ENCODE measurements at places on chromosomes 5 and 9.

DNA sequence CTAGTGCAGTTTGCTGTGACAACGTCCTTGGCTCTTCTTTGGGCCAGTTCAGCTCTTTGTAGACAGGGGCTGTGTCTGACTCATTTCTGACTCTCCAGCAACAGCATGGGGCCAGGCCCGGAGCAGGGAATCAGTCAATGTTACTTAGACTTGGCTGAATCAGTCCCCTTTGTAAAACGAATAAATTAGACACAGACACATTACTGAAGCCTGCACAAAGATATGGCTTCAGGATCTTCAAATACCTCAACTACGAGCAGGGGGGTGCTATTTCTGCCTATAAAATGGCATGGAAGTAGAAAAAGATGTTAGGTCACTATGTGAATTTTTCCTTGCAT is 204.7 kb downstream of the TTLL11 start:
- DNase-seq: no peak

DNA sequence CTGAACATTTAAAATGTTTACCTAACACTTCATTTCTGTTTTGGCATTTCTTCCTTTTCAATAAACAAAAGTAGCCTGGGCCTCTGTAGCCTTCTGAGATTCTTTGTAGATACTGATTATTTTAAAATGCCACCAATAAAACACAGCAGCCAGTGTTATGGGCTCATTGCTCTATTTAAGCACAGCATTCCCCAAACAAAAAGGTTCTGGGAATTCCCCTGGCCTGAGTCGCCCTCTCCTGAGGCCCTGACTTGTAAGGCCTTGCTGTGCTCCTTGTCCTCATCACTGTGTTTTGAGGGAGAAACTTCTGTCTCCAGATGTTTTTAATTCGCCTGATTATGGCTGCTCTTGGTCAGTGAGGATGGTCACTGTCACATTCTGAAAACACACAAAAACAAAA is 33.0 kb upstream of the CTXN3 start:
- DNase-seq: no peak

GRCh38 chr5:37703841-37704241 is 136.0 kb downstream of the GDNF start:
- DNase-seq: no peak

- DNase-seq: no peak
Observed at GRCh38 chr9:94210616-94211603, 48.2 kb upstream of the ZNF169 start.

- no peak for DNase-seq
Observed at GRCh38 chr9:91555132-91555531, 131.5 kb upstream of the NFIL3 start.

DNA sequence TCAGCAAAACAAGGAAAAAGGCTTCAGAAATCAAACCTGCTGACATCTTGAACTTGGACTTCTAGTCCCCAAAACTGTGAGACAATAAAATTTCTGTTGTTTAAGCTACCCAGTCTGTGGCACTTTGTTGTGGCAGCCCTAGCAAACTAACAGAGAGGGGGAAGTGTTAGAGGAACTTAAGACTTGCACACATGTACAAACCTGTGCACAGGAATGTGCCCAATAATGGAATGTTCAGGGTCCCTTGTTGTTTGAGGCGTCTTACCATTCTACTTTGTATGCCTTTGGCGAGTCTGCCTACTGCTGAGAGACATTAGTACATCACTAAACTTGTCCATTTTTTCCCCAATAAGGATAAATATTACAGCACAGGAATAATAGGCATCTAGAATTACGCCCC is 160.3 kb downstream of the WDR70 start:
- no peak for DNase-seq

GRCh38 chr9:18404434-18405029 is 69.4 kb upstream of the ADAMTSL1 start:
- no peak for DNase-seq

GRCh38 chr9:136292591-136293448 is 11.1 kb downstream of the CCDC187 start:
- no peak for DNase-seq

DNA sequence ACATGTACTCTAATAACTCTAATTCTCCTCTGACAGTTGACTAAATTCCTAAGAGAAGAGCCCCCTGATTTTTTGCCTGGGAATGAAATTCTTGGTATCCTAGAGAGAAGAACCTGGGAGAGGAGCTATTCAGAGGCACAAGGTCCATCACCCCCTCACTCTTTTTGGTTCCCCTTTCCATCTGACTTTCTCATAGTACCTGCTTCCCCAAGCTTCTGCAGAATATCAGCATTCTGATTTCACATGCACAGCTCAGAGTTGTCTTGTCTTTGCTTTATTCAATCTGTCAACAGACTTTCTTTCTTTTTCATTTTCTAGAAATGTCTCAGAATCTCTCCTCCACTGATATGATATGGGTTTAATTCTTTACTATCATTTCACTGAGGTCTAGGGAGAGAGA is 141.5 kb upstream of the FBXL17 start:
- DNase-seq: no peak

DNA sequence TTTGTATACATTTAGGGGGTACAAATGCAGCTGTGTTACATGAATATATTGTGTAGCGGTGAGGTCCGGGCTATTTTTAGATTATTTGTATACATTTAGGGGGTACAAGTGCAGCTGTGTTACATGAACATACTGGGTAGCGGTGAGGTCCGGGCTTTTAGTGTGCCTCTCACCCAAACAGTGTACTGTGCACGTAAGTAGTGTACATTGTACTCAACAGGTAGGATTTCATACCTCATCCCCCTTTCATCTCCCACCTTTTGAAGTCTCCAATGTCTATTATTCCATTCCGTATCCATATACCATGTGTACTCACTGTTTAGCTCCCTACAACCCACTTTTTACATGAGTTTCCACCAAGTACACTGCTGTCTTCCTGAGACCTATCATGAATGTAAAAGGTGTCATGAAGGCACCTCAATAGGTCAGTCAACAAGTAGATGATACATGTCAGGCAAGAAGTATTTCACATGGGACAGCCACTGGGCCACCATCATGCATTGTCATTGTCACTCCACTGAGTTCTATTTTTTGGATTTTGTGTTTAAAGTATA is 27.7 kb downstream of the SKP1 start:
- DNase-seq: no peak

GRCh38 chr5:181223058-181223728 is at the start of gene TRIM41:
Gene TRIM41 (plus strand): TSS chr5:181223281. CDS start chr5:181224000, 719 bp downstream.
- peak; percentile 94 for DNase-seq

- no peak for DNase-seq
Observed at GRCh38 chr5:71013575-71013974, 11.6 kb downstream of the NAIP start.

DNA sequence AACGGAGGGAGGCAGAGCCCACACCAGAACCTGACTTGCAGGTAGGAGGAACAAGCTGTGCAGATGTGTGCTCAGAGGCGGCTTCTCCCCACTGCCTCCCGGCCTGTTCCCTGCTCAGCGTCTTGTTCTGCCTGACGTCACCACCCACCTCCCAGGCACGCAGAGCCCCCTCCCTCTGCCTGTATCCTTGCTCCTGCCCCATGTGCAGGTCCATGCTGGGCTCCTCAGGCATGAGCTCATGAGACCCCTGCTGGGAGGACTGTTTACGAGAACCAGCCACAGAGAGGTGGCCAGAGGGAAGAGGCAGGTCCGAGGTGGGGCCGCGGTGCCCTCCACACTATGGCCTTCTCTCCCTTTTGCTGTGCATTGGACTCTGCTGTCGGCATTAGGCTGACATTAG is 45.5 kb downstream of the SLC6A3 start:
- no peak for DNase-seq

DNA sequence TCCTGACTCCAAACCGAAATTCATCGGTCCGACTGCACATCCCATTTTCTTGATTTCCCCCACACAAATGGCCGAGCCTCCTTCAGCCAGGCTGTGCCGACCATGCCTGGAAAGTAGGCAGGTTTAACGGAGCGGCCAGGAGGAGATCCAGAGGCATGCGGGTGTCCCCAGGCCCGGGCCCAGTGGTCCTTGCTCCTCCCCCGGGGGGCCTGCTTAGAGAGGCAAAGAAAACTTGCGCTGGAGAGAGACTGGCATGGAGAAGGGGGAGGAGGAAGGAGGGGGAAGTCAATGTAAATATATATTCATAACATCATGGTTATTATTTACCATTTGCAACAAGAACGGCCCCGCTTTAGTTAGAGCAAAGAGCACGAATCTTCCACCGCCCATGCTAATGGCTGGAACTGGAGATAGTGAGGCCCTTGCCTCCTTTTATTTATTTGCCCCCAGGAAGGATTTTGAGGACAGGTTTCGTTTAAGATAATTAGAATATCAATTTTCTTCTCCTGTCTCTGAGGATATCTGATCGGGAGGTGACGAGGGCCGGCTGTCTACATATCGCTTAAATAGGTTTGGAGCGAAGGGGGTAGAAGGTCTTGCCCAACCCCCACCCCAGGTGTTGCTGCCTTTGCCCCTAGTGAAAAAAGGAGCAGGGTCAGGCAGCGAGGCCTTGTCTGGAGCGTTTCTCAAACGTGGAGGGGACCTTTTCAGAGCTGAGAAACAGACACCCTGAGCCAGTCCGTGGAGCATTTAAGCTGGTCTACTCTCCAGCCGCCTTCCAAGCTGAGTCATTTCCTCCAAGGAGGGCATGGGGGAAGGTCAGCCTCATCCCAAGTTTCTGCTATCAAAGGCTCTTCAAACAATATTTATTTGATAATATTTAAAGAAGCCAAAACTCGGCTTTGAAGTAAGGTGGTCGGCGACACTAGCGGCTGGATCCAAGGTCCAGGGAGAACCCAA is 2.5 kb downstream of the BARHL1 start:
- no peak for DNase-seq

DNA sequence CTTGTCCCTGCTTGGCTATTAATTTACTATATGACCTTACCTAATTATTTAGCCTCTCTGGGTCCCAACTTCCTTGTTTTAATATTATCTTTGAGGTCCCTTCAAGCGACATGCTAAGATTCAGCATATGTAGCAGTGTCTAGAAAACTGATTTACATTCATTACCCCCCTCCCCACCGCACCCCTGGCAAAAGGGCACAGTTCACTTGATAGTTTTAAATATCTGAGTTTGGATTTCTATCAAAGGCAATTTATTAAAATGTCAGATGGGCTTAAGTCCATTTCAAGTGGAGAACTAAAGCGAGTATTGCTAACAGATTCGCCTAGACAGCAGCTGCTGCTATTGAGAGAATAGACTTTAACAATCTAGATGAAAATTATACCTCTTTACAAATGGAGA is 3.9 kb downstream of the CEMIP2 start:
- DNase-seq: no peak

GRCh38 chr9:97711223-97711626 is 14.1 kb upstream of the XPA start:
- DNase-seq: no peak

DNA sequence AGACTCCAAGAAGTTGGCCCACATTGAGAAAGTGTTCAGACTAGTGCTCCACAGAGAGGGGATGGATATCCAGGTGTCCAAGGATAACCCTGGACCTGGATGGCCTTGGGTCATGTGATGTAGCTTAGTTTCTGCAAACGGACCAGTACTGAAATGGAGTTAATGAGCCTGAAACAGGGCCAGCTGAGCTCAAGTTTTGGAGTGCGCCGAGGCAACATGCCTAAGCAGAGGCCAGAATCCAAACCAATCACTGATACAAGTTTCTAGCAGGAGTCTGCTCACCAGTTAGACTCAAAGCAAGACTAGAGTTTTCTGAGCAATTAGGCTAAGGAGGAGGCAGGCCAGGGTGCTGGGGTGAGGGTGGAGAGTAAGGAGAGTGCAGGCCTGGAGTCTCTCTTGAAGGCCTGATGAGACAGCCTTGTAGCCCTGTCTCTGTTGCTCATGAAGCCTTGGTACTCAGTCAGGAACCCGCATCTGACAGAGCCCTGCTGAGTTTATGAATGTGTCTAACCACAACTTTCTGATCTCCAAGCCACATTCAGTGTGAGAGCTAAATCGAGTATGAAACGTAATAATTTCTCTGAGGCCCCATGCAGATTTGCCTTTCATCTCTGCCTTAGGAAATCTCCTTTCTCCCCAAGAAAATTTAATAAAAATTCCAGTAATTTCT is 68.9 kb upstream of the EQTN start:
- no peak for DNase-seq

GRCh38 chr5:145166110-145166509 is 669.0 kb downstream of the PRELID2 start:
- DNase-seq: no peak

- DNase-seq: no peak
Observed at GRCh38 chr5:120609570-120609969, 145.5 kb downstream of the PRR16 start.

DNA sequence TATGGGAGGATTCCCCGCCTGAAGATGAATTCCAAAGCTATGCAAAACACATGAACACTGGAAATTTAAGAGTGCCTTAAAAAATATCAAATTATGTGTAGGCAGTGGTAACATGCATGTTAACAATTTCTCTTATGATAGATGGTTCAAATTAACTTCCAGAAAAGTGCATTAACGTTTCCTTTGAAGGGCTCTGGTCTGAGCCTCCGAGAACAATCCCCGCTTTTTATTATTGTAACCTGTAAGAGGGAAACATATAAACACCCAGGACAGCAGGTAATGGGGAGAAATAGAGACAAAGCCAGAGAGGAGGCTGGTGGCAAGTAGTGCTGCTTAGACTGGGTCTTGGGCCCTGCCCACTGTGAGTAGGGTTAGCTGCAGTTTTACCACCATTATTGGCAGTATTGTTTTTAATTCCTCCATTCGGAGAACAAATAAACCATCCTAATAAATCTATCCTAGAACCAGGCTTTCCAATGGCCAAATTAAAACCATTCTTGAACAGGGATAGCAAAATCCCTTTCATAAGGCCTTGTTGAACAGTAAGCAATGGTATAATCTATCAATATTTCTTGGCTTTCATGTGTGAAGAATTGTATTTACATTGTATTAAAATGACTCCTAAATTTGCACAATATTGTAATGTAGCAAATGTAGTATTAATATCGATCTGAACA is 6.3 kb downstream of the NR2F1 start:
- DNase-seq: no peak

DNA sequence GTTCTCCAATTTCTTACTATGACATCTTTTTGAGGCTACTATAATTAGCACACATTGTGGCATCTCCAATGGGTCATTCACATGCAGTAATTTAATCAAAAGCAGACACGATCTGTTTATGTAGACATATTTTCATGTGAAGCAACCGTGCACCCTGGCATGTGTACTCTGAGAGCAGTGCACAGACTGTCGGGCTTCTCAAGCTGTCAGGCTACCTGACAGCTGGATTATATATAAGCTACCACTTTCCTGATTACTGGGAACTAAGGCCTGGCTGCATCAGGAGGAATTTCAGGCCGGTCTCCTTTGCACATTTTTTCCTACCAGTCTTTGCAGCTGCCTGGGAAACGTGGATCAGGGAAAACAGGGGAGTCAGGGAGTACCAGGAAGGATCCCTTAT is 197.5 kb downstream of the MAPKAP1 start:
- DNase-seq: no peak

DNA sequence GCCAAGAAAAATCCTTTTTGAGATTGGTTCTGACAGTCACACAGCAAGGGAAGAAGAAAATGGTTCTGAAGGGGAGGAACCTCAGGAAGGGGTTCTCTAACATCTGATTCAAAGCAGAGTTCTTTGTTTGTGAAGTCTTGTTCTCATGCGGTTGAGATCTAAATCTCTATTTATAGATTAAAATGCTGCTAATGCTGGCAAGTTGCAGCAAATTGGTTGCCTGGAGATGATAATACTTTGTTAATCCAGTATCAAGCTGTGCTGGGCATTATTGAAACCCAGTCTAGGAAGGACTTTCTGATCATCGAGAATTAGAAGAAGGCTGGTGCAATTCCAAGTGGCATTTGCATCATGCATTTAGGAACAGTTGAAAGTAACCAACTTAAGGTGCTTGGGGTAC is 34.0 kb upstream of the SLC28A3 start:
- DNase-seq: no peak

GRCh38 chr9:89631384-89631783 is 26.6 kb downstream of the GADD45G start:
- DNase-seq: no peak

GRCh38 chr5:135448791-135449507 is 1.8 kb upstream of the DCANP1 start:
- no peak for DNase-seq

Measured in stimulated activated CD8-positive, alpha-beta memory T cell treated with anti-CD3 and anti-CD28 coated beads, Interleukin-2, amount 100 ng/mL, for 1 hour (primary cell).